ENCODE measurements at places on chromosomes 6 and 20.
A peak's percentile ranks its signal among the peaks of the same experiment; 100 is the strongest.

- peak; percentile 78 for DNase-seq
These were observed 1.1 kb downstream of the ACTL10 start for GRCh38 chr20:33667676-33668465.

DNA sequence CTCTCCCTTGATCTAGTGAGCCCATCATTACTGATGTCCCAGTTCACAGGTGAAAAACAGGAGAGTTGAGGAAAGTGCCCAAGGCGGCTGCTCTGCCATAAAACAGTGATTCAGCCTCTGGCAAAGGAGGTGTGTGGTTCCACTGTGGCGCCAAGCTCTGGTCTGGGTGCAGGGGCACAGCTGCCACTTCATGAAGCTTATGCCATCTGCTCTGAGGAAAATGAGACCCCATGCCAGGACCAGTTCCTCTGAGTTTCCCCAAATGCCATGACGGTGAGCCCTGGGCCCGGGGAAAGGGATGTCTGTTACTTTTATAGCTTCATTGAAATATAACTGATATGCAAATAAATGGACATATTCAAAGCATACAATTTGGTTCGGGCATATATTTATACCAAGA lies 33.7 kb upstream of the ZBP1 start:
- DNase-seq, result no peak

- DNase-seq, result no peak
These were observed 49.3 kb downstream of the KCTD20 start for GRCh38 chr6:36492092-36492491.

DNA sequence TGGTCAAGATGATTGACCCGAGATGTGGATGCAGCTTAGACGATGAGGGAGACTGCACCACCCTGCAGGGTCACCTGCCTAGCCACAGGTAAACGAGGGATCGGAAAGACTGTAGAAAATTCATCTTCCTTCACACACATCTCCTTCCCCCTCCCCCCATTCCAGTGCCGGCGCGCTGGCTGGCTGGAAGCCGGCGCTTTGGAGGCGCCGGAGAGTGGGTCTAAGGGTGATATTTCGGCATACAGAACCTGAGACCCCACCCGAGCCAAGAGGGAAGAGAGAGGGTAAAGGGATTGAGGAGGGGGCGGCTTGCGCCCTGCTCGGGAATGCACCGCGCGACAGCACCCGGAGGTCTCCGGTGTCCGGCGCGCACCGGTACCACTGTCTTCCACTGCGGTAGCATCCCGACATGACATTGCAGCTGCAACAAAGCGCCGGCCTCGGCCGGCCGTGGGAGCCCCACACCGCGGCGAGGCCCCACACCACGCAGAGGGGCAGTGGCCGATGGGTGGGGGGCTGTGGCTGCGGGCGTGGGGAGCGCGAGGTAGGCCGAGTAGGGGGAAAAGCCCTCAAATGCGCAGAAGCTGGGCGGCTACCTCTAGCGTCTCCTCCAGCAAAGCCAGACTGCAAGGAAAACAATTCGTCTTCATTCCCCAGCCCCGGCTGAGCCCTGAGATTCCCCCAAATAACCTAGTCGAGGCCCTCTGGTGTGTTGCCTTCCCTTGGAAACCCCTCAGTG lies 984 bp downstream of the TNFRSF21 start:
- DNase-seq, result peak; percentile 60

DNA sequence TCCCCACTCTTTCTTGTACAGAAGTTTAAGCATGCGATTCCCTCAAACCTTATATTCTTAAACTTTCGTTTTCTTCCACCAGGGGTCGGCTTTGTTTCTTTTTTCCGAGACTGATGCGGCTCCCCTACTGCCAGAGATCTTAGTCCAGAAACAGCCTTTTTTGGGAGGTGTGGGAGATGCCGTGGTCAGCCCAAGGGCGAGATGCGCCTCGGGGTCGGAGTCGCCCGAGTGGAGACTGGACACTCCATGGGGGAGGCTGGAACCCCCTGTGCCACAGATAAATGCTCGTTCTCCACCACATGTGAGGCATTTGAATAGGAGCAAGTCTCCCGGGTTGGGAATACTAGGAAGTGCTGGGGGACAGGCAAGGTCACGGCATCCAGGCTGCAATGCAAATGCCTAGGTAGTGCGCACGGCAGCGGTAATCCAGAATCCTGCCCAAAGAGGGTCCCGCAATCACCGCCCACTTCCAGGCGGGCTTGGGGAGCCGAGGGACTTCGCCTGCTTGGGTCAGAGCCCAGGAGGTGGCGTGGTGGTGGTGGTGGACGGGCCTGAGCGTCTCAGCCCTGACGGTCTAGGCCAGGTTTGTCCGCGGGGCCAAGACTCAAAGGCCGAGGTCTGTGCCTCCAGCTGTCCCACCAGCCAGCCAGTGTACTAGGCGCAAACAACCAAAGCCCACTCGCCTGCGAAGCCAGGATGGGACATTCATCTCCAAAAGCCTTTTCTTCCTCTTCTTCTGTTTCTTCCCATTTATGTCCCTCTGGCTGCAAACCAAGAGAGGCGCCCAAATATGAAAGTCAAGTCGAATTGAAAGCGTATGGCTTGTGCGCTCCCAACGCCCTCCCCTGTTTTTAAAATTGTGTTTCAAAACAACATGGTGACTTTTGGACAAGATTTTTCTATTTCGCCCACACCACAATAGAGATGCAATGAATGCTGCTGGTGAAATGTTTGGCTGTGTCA lies 39.3 kb upstream of the OSTM1 start:
- DNase-seq, result peak; percentile 70

DNA sequence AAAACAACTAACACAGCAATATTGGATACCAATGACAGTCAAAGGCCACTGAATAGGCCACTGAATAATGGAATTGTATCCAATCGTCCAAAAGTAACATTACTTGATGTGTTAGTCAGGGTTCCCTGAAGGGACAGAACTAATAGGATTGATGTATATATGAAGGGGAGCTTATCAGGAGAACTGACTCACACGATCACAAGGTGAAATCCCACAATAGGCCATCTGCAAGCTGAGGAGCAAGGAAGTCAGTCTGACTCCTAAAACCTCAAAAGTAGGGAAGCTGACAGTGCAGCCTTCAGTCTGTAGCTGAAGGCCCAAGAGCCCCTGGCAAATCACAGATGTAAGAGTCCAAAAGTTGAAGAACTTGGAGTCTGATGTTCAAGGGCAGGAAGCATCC lies 571.4 kb downstream of the PRKN start:
- no peak for DNase-seq

GRCh38 chr6:91392951-91393350 lies 806.1 kb upstream of the MAP3K7 start:
- DNase-seq, result no peak

- no peak for DNase-seq
These were observed 112.4 kb upstream of the ZNF217 start for GRCh38 chr20:53706008-53706465.

DNA sequence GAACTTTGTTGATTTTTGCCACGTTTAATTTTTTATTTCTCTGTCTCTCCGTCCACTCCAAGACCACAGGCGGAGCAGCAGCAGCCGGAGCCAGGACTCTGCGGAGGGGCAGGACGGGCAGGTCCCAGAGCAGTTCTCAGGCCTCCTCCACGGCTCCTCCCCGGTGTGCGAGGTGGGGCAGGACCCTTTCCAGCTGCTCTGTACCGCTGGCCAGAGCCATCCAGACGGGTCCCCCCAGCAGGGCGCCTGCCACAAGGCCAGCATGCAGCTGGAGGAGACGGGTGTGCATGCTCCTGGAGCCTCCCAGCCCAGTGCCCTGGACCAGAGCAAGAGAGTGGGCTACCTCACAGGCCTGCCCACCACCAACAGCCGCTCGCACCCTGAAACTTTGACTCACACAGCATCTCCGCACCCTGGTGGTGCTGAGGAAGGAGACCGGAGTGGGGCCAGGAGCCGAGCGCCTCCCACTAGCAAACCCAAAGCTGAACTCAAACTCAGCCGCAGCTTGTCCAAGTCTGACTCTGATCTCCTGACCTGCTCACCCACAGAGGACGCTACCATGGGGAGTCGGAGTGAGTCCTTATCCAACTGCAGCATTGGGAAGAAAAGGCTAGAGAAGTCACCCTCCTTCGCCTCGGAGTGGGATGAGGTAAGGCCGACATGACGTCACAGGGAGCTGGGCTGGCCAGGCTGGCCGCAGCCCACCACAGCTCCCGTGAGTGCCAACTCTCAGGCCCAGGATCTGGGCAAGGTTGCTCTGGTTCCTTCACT lies 123.5 kb downstream of the TCP11 start:
- DNase-seq, result peak; percentile 29

Data from cardiac fibroblast (primary cell).